Stimulated activated CD8-positive, alpha-beta memory T cell treated with anti-CD3 and anti-CD28 coated beads, Interleukin-7, amount 100 ng/mL, for 1 hour (primary cell): ENCODE measurements at places on chromosomes 6 and 20.

DNA sequence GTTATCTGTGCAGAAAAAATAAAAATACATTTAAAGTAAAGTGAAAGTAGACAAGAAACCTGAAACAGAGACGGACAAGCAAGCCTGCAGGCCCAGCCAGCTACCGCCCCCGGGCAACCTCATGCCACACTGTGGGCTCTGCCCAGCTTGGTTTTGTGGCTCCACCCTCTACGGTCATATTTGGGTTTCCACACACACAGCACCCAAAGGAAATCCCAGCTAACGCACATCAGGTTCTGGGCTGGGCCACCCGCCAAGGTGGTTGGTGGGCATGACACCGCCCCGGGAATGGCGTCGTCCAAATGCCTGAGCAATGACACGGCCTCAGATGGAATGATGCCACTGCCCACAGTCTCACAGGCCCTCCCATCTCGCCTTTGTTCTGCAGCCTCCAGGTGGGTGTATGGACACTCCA, 22.9 kb downstream of the FAM110A start:
- no peak for DNase-seq

GRCh38 chr20:32007787-32008616, 2.2 kb upstream of the CCM2L start:
- DNase-seq = no peak

- DNase-seq = no peak
Measured at GRCh38 chr6:134816780-134817179, 133.1 kb downstream of the ALDH8A1 start.

- DNase-seq = no peak
Measured at GRCh38 chr6:41306187-41306854, 19.8 kb upstream of the TREM1 start.

DNA sequence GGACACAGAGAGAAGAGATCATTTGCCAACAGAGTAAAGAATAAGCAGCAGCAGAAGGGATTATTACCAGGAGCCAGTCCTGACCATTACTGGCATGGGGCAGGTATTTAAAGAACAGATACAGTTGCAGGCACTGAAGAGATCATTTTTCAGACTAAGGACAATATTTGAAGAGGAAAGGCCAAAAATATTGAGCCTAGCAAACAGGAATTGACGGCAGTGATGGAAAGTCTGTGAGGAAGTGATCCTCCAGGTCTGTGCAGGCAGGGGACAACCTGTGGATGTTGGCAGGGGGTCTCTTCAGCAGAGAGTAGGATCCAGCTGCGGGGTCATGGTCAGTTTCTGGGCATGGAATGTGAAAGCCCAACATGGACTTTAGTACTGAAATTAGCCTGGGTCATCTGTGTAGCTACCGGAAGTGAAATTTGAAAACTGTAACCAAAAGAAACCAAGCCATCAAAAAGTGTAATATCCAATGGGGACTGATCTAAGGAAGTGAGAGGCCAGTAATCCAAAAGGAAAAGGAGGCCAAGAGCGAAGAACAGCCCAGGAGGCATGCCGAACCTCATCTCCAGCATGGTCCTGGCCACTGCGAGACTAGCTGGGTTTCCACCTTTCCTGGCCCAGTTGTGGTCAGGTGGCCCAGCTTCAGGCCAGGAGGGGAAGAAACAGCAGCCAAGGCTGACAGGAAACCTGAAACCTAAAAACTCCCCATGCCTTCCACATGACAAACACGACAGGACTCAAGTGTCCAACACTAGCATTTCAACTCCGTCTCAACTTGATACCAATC, 115.1 kb upstream of the TNFAIP3 start:
- DNase-seq = no peak

DNA sequence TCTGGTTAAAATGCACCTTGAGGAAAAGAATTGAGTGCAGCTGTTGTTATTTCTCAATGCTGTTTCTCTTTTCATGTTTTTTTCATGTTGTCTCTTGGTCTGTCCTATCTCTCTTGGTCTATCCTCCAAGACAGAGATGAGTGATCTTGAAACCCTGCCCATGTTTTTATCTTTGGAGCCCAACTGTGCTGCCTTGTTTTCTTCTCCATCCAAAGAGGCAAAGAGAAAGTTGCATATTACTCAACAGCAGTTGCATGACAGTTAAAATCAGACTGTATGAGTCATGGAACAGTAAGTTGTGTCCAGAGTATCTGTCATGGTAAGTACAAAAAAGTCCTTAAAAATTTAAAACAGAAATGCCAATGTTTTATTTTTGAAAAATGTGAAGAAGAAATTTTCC, 26.2 kb downstream of the BCAS1 start:
- DNase-seq = no peak

DNA sequence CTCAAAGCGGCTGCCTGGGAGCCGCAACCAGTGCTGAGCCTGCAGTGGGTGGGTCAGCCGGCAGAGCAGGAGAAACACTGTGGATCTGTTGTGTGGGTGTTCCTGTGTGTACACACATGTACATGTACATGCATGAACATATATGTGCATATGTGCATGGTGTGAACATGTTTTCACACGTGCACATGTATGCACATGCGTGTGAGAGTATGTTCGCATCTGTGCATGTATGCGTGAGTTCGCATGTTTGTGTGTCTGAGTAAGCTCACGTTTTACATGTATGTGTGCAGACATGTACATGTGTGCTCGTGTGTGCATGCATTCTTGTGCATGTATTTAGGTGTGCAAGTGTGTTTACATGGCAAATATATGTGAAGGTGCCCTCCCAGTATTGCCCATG, 302.6 kb downstream of the CDH4 start:
- no peak for DNase-seq

GRCh38 chr20:20754714-20755113, 42.3 kb upstream of the RALGAPA2 start:
- DNase-seq = no peak

- no peak for DNase-seq
Measured at GRCh38 chr6:117487821-117488220, 5.3 kb downstream of the DCBLD1 start.

DNA sequence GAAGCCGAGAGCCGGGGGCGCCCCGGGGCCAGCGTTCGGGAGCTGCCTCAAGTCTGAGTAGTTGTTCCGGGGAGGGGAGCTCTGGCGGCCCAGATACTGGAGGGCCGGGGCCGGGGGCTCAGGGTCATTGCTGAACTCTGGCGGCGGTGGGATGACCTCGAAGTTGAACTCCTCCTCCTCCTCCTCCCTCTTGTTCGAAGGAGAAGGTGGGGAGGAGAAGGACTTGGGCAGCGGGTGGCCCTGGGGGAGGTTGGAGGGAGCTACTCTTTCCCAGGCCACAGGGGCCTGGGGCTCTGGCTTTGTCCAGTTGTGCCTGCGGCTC, 37.7 kb downstream of the C6orf132 start:
- no peak for DNase-seq

DNA sequence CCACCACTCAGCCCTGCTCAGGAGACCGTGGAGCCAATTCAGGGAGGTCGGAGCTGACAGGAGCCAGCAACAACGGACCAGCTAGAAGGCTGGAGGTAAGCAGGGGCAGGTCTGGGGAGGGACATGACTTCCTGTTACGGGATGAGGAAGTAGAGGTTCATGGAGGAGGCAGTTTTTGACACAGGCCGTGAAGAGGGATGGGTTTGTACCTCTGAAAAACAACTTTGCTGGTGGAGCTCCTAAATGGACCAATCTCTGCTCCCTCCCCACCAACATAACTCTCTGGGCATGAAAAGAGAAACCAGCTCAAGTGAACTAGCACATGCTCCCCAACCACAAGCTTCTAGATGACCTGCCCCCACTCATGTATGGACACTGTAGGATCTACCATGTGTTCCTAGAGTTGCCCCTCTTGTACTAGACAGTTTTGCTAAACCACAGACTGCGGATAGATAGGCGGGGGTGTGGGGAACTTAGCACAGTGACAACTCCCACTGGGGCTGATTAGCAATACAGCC, 31.4 kb downstream of the RALGAPA2 start:
- no peak for DNase-seq

DNA sequence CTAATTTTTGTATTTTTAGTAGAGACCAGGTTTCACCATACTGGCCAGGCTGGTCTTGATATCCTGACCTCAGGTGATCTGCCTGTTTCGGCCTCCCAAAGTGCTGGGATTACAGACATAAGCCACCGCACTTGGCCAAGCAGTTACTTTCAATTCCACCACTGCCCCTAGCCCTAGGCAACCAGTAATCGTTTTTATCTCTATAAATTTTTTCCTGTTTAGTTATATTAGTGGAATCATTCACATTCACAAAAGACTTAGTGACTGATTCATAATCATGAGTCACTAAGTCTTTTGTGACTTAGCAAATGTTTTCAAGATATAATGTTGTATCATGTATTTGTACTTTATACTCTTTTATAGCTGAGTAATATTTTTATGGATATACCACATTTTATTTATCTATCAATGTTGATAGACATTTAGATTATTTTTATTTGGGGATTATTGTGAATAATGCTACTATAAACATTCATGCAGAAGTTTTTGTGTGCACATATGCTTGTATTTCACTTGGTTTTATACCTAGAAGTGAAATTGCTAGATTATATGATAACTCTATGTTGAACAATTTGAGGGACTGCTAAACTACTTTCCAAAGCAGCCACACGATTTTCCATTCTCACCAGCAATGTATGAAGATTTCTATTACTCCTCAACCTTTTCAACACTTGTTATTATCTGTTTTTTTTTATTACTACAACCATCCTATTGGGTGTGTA, 421.4 kb upstream of the ID4 start:
- DNase-seq = no peak

- DNase-seq = no peak
Measured at GRCh38 chr6:170096803-170097504, 193.9 kb downstream of the DLL1 start.

DNA sequence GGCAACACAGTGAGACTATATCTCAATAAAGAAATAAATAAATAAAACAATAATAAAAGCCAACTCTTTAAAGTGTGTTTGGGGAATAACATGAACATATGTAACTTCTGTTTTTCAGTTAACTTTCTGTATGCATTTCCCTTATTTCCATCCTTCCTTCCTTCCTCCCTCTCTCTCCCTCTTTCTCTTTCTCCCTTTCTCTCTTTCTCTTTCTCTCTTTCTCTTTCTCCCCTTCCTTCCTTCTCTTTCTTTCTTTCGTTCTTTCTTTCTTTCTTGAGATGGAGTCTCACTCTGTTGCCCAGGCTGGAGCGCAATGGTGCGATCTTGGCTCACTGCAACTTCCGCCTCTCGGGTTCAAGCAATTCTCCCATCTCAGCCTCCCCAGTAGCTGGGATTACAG, 48.8 kb upstream of the PRND start:
- no peak for DNase-seq

GRCh38 chr6:73782911-73783310, 86.9 kb downstream of the CD109 start:
- no peak for DNase-seq

- DNase-seq = no peak
Measured at GRCh38 chr20:3629893-3630292, 33.3 kb downstream of the GFRA4 start.

GRCh38 chr6:164101859-164102258, 687.3 kb downstream of the QKI start:
- DNase-seq = no peak

GRCh38 chr6:5446362-5447075, 185.2 kb downstream of the FARS2 start:
- no peak for DNase-seq

DNA sequence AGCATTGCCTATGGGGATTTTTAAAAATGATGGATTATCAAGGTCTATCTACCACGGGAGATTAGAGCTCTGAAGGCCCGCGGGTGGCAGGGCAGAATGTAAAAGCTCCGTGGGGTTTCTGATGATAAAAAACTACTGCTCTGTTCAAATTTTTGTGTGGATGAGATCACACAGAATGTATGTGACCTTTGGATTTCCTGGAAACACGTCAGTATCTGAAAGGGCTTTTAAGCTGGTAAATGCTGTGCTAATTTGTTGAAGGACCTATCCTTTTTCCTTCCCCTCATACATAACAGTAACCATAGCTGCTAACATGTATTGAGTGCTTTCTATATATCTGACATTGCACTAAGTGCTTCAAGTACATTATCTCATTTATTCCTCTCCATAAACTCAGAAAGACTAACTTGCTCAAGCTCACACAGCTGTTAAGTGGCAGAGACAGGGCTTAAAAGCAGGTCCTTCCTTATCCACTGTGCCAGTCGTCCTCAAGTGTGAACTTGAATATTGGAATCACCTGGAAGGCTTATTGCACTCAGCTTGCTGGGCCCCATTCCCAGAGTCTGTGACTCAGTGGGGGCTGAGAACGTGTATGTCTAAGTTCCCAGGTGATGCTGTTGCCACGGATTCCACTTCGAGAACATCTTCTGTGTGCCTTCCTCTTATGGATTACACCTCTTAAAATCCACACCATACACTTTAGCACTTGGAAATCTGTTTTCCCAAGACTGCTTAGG, 1.9 kb upstream of the TMEM242 start:
- DNase-seq = no peak

DNA sequence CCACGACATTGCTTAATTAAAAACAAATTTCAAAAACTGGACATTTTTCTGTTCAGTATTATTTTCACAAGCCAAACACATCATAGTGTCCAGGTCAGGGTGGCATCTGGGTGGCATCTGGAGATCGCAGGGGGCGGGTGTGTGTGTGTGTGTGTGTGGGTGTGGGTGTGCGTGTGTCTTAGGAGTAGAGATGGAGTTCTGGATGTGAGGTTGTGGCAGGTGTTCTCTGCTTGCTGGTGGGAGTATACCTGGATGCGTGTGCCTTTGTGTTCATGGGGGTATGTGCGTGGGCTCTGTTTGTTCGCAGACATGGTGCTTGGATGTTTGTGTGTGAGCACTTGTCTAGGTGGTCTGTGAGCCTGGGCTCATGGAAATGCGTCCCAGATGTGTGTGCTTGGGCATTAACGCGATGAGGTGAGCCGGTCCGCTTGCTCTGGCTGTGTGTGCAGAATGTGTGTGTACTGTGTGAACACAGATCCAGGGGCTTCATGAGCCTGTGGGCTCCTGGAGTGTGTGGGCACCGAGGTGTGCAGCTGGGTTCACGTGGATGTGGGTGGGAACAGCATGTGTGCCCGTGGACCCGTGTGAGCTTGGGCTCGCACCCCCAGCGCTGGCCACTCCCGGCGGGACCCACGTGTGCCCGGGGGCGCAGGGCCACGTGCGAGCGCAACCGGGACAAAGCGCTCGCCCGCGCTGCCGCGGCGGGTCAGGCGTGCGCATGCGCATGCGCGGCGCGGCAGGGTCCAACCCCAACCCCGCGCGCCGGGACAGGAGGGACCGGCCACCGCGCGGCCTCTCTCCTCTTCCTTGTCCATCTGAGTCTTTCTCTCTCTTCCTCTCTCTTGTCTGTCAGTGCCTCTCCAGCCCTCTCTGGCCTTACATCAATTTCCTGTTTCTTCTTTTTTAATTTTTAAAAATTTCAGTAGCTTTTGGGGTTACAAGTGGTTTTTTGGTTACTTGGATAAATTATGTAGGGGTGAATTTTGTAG, 60.4 kb downstream of the SRC start:
- no peak for DNase-seq
